ENCODE measurements at places on chromosomes 2 and 18. TPM values are rescaled to one million over a fixed set of nuclear protein-coding genes. Genes with fewer than 3 reads are reported as not detected.

DNA sequence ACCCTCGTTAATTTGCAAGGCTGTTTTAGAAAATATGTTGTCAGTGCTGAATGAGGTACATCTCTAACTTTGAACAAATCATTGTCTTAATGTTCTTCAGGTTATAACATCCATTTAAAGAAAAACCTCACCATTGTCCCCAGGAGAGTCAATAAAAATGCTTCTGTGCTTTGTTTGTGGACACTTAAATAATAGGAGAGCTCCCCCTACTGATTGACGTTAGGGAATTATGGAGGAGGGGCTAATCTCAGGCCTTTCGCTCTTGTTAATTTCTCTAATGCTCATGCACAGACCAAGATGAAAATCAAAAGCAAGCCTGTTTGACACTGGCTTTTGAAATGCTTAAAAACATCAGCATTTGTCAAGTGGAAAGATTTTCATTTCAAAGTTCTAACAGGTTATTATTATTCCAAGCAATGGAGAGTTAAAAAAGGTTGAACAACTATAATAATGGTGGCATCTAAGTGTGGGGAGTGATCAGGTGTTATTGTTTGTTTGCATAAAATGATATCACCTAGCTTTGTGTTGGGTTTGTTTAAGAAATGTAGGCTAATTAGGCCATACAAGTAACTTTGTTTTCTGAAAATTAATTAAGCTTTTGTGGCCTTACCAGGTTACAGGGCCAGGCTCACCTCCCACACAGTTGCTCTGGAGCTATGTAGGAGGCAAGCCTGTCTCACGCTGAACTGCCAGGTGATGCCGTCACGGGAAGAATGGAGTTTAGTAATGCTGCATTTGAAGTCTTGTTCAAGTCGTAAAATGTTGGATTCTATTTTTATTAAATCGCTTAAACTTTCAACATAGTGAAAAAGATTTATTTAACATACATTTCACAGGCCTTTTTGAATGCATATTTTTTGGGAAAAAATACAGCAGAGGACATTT is 51.7 kb upstream of the SMIM21 start:
- DNase-seq: no peak

DNA sequence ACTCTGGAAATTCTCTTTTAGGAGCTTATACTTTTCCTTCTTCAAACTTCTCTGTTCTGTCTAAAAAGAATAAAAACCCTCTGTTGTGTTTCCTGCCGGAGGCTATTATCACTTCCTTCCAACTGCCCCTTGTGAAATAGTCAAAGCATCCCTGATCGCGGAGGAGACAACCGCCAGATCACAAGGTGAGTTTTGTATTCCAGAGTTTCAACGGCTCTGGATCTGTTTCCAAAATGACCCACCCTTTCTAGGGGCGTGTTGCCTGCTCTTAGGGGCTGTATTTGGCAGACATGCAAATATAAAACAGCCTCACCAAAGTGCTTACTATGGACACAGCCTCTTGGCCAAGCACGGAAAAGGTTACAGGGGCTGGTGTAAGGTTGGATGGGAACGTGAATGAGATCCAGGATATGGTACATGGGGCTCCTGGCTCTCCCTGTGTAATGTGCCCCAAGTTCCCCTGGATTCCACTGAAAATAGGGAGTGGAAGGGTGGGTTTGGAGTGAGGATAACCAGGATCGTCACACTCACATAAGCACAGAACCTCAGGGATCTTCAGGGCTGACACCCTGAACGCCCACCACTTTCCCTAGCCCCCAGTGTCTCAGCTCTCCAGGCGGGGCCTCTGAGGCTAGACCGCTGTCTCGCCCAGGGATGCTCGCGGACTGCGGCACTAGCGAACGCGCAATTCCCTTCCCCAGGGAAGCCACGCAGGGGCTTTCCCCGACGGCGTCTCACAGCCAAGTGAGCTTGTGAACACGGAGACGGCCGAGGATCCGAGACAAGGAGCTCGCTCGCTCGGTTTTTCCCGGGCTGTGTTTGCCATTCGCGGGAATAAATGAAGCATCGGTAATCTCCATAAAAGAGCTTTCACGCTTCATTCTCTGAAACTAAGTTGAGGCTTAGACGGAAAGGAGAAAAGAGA is 14.4 kb downstream of the EN1 start:
- DNase-seq: peak; percentile 34

DNA sequence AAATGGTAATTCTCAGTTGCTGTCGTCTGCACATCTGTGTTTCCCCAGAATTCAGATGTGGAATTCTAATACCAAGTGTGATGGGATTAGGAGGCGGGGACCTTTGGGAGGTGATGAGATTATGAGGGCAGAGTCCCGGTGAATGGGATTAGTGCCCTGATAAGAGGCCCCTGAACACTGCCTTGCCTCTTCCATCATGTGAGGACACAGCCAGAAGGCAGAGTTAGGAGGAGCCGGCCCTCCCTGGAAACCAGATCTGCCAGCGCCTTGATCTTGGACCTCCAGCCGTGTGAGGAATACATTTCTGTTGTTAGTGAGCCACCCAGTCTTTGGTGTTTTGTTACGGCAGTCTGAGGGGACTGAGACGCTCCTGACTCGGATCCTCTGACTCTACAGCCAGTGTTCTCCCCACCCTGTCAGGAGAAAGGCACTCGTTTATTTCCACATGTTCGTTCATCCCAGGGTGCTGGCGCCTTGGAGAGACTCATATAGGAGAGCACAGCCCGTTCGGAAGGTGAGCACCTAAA is 395.0 kb downstream of the ZNF516 start:
- no peak for DNase-seq

The NEB gene
- 0.59 TPM for total RNA-seq

DNA sequence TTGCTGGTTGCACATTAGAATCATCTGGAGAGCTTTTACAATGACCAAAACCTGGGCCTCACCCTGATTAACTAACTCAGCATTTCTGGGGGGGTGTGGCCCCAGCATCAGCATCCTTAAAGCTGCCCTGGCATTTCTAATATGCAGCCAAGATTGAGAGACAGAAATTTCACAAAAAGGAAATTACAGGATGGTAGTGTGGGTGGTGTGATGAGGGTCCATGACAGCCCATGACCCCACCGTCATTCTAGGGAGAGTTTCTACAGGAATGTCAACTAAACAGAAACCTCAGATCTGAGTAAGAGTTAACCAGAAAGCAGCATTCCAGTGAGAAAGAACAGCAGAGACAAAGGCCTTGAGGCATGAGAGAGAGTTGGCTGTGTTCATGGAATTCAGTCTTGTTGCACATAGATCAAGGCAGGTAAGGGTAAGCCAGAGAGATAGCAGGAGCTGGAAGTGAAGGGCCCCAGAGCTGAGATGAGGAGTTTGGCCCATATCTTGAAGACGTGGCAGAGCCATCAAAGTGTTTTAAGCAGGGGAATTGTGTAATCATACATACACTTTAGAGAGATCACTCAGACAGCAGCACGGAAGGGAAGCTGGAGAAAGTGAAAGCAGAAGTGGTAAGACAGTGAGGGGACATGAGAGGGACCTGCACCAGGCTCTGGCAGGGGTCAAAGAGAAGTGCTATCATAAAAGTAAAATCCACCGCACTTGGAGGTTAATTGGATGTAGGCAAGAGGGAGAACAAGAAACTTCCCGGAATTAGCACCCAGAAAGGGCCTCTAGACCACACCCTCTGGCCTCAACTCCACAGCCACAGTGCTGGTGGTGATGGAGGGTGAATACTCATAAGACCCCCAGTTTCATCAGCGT is 7.8 kb upstream of the TRABD2A start:
- no peak for DNase-seq

The CYP27C1 gene
- total RNA-seq: 4.3 TPM

DNA sequence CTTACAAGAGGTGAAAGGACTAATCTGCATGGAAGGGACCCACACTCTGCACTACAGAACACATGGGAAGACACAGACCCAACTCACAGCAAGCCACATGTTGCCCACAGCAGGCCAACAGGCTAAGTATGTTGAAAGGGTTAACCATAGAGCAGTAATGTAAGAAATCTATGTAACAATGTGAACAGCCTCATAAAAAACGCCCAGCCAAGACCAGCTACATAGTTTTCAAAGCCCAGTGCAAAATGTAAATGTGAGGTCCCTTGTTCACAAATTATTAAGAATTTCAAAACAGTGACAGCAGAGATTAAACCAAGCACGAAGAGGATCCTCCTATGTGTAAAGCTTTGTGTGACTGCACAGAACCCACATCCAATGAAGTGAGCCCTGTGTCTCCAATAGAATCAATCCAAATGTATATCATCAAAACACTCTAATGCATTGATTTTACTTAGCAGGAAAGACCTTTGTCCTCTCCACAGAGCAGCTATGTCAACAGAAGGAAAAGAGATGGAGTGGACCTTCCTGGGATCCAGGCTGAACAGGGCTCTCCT is 210.1 kb downstream of the AGPS start:
- no peak for DNase-seq

GRCh38 chr2:137928547-137929518 is 35.4 kb upstream of the HNMT start:
- DNase-seq: no peak

DNA sequence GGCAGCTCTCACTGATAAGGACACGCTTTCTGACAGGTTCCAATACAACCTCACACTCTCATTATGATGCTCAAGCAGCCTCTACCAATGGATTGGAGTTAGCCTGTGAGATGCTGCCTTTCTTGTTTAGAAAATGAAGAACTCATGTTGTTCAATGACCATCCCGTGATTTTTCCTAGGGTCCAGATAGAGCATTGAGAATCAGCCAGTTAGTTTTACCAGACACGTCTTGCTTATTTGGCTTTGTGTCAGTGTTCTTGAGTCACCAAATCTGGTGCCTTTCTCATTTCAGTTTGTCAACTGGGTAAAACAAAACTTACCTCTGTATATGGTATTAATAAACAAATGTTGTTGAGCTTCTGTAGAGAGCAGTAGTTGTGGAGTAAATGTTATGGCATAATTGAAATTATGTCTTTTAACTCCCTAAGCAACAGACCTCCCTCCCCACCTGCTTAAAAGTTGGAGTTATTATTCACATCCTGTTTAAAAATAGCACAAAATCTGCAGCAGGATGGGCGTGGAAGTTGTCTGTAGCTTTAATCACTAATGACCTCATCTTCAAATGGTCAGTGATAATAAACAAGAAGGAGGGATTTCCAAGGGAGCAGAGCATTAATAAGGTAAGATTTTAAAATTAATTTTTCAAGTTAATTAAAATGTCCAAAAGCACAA is 167.3 kb downstream of the HRH4 start:
- no peak for DNase-seq

DNA sequence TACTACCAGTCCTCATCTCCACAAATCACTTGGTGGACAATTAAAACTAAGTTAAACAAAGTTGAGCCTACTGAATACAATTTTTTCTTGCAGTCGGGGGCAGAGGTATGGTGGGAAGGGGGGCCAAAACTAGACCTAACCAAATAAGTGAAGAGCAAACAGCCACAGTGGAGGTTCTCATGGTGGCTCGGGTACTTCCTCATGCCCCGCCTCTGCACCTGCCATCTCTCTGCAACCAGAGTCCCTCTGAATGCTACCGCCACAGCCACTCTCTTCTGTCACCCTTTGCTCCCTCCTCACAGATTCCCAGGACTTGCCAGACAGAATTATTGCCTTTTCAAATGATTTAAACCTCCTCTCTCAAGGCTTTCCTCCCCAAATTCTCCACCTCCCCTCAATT is 204.2 kb downstream of the TMEM247 start:
- DNase-seq: no peak

GRCh38 chr2:61736953-61737352 is 116.9 kb downstream of the FAM161A start:
- no peak for DNase-seq

GRCh38 chr2:190467575-190468083 is 59.5 kb downstream of the MFSD6 start:
- DNase-seq: no peak

DNA sequence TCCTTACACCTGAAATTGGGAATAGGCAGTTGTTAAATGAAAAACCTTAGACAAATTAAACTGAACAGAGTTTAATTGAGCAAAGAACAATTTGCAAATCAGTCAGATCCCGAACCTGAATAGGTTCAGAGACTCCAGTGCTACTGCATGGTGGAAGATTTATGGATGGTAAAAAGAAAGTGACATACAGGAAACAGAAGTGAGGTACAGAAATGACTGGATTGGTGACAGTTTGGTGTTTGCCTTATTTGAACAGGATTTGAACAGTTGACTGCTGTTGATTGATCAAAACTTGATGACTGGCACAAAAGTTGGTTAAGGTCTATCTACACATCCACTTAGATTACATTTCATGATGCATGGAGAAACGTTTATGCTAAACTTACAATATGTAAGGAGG is 248.8 kb downstream of the HNMT start:
- DNase-seq: no peak

GRCh38 chr2:218975060-218975777 is 9.8 kb downstream of the FEV start:
- DNase-seq: no peak

DNA sequence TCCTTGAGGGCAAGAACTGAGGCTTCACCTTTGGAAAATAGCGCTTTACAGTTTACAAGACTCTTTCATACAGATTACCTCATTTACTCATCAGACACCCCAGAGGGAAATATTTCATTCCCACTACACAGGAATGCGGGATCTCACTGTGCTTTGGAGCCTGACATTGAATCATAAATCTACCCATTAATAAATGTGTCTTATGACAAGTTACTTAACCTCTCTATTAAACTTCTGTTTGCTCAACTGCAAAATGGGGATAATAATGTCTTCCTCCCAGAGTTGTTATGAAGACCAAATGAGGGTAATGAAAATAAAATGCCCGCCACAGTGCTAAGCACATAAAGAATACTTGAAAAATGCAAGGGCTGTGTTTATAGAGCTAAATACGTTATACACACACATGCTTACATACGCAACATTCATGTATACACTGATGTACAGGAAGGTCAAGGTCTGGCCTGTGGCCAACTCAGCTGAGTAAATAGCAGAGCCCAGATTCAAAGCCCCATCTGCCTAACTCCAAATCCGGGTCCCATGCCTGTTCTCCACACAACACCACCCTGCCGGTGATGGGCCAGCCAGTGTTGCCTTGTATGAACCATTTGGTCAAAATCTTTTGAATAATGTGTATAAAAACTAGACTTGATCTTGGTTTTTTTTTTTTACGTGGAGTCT is 77.8 kb upstream of the STPG4 start:
- no peak for DNase-seq

The GALNT5 gene
- total RNA-seq: 0.10 TPM

The CDH20 gene
- total RNA-seq: 0.47 TPM

GRCh38 chr2:178908810-178909209 is 101.6 kb upstream of the TTN start:
- DNase-seq: no peak

The SPP2 gene
- not detected for total RNA-seq

The CNDP2 gene
- total RNA-seq: 123 TPM

GRCh38 chr2:206422493-206422892 is 20.8 kb upstream of the ADAM23 start:
- no peak for DNase-seq

The CCDC85A gene
- total RNA-seq: 12.1 TPM

DNA sequence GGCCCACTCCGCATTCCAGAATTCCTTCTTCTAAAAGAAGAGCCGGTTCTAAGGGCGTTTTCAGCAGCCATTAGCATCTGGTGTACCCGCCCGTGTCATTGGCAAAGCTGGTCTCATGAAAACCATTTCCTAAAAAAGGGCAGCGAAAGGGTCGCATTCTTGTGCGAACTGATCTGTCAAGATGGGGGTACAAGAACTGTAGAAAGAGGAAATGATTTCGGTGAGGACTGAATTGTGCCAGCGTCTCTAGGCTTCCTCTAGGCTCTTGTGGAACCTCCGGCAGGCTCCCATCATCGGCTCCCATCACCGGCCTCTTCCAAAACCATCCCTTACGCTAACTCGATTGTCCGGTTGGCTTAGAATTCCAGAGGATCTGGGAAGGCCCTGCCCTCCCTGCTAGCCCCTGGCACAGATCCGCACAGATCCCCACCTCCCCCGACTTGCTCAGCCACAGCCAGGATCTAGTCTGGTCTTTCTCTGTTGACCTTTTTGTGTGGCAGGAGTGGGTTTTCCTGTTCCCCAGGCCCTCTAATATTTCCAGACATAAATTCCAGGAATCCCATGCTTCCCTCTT is 1.3 kb downstream of the RAB31 start:
- DNase-seq: no peak

All from glutamatergic neuron (in vitro differentiated cells).